ENCODE measurements at places on chromosomes 12 and 14. TPM values are rescaled to one million over a fixed set of nuclear protein-coding genes. Genes with fewer than 3 reads are reported as not detected.

DNA sequence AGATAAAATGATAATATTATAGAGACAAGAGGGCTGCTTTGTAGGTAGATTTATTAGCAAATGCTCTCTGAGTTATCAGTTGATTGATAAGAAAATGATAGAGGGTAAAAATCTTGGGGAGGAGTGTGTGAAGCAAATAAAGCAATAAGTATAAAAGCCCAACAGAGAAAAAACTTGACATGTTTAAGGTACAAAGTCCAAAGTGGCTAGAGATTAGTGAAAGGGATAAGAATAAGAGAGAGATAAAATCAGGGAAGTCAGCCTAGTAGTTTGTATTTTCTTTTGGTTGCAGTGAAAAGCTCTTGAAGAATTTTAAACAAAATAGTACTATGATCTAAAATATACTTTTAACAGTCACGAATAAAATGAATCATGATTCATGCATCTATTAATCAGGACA lies 246.2 kb upstream of the LRIG3 start:
- DNase-seq = no peak

ATP23 gene
- 3.9 TPM for total RNA-seq

- no peak for DNase-seq
Measured at GRCh38 chr12:29578070-29578469, 80.6 kb upstream of the OVCH1 start.

RAPGEF3 gene
- 39.2 TPM for total RNA-seq

AREL1 gene
- 32.7 TPM for total RNA-seq

IFNG-AS1 gene
- total RNA-seq = 0.54 TPM

- no peak for DNase-seq
Measured at GRCh38 chr14:34234258-34234657, 227.8 kb downstream of the SPTSSA start.

DNA sequence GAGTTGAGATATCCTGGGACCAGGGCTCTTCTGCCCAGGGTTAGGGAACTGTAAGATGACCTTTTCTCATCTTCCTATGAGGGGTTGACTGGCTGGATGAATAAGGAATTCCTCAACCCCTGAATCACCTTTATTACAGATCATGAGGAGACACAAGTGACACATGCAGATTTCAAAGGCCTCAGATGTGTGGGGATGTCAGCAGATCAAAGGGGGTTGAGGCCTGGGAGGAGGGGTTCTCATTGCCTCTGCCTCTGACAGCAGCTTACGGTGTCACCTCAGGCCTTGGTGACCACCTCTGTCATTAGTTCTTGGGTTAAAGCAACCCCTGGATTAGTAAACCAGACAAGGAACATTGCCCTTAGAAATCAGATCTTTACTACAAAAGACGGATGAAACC lies 2.1 kb upstream of the KRT72 start:
- no peak for DNase-seq

- DNase-seq = no peak
Measured at GRCh38 chr14:78921856-78922255, 751.7 kb downstream of the NRXN3 start.

GRCh38 chr12:44441155-44441554 lies 435.0 kb downstream of the NELL2 start:
- DNase-seq = no peak

KCNH3 gene
- total RNA-seq = 1.7 TPM

GRCh38 chr12:120094485-120094884 lies 22.1 kb downstream of the RAB35 start:
- peak; percentile 46 for DNase-seq

VWF gene
- total RNA-seq = 619 TPM

ZNF10 gene
- 14.8 TPM for total RNA-seq

SSTR1 gene
- 1.0 TPM for total RNA-seq

DNA sequence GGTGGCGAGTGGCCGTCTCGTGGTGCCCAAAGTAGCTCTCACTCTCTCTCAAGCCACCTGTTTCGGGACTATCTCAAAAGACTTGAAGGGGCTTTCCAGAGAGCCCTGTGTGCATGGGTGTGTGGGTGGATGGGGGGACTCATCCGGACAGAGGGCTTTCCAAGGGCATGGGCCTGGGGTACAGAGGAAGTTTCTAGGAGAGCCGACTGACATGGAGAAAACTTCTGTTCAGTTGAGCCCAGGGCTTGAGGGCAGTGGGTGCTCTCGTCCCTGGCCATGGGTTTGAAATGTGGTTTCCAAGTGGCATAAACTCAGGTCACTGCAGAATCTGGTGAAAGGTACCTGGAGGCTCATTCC lies 47.4 kb upstream of the MEG3 start:
- DNase-seq = peak; percentile 15

GRCh38 chr12:104048811-104049210 lies 1.2 kb downstream of the GLT8D2 start:
- DNase-seq = no peak

FAM181A gene
- not detected for total RNA-seq

SERPINA10 gene
- not detected for total RNA-seq

DNA sequence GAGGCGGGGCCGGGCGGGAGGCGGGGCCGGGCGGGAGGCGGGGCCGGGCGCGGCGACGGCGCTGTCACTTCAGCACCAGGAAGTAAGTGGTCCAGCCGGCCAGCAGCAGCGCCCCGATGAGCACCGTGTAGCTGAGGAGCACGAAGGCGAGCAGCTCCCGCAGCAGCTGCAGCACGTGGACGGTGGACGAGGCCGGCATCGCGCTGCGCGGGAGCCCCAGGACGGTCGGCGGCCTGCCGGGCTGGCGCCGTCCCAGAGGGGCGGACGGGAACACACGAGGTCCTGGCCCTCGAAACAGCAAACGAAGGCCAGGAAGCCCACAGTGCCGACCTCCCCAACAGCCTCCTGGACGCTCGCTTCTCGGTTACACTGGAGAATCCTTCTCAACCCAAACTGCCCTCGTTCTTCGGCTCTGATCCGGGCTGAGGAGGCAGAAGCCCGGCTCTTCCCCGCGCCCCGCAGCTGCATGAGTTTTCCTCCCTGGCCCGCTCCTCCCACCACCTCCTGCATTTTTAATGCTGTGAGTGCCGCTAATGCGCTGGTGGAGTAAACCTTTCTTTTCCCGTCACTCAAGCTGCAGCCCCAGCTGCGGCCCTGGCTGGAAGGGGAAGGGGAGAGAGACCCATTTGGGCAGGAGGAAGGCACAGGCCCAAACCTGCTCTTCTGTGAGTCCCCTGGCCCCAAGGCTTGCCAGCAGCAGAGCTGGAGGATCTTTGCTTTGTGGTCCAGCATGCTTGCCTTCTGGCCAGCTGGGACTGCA lies 694 bp upstream of the DIABLO start:
- no peak for DNase-seq

- no peak for DNase-seq
Measured at GRCh38 chr14:20904393-20905029, 13.3 kb downstream of the RNASE3 start.

DNA sequence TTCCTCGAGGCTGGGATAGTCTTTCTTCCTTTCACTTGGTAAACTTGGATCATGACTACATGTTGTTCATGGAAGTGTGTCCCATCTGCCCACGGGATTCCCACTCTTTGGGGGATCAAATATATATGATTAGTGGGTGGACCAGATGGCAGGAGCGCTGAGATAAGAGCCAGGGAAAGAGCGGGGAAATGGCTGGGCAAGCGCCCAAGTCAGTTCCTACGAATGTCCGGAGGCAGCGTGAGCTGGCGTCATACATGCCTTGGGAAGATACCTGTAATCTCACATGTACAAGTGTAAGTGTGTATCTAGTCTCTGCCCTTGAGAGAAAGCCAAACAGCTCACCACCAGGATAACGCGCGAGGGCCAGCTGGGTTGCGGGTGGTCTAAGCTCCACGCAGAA lies 62.3 kb downstream of the FZD10 start:
- no peak for DNase-seq

BEGAIN gene
- 2.6 TPM for total RNA-seq

CLECL1 gene
- total RNA-seq = not detected

GRCh38 chr12:48084066-48084465 lies 21.8 kb downstream of the SENP1 start:
- no peak for DNase-seq

DNA sequence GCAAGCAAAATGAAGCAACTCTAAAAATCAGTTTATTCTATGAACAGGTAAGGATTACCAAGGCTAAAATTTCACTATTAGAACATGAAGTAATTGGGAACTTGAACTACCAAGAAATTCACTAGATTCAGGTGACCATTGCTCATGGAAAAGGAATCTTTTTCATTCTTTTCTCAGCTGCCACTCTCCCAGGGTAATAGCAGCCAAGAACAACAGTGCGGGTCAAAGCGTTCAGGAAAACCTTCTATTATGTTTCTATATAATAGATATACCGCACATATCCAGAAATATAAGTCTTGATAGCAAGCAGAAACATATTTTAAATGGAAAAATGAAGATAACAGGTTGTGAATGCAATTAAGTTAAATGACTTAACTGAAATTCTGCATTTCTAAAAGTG lies 125.6 kb downstream of the NELL2 start:
- no peak for DNase-seq

Measured in aorta (tissue), 5 donors.